ENCODE measurements at places on chromosomes 11 and 22. TPM values are rescaled to one million over a fixed set of nuclear protein-coding genes. Genes with fewer than 3 reads are reported as not detected.

Gene DEFB131B
- total RNA-seq = not detected

- peaks cover 21% of the 10 kb centered on the region for H3K36me3 ChIP-seq
- no peak overlapping the region for H3K27ac ChIP-seq
- no peaks in the 10 kb centered on the region for H3K4me1 ChIP-seq
These were observed 12.9 kb downstream of the ZNF74 start for GRCh38 chr22:20406686-20407408.

DNA sequence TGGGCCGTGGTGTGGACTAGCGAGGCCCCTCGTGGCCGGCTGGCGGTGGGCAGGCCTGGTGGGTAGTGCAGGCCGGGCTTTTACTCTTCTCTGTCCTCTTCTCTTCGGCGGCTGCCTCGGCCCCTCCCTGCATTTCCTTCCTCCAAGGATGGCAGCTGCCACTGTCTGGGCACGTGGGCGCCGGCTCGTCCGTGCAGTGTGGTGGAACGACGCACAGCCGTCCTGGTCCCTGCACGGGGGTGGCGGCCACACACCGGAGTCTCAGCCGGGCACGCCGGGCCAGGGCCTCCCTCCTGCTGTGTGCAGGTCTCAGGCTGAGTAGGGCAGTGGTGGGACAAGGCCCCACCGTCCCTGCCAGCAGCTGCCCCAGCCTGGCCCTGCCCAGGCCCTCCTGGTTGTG, 37.7 kb downstream of the MOB2 start:
- peaks cover 16% of the 10 kb centered on the region for H3K4me1 ChIP-seq
- no peak for DNase-seq
- H3K27me3 ChIP-seq = no peaks in the 10 kb centered on the region
- no peaks in the 10 kb centered on the region for H3K36me3 ChIP-seq
- no peak overlapping the region for H3K27ac ChIP-seq
- H3K4me3 ChIP-seq = no peak overlapping the region

Gene RRM1
- 26.6 TPM for total RNA-seq

DNA sequence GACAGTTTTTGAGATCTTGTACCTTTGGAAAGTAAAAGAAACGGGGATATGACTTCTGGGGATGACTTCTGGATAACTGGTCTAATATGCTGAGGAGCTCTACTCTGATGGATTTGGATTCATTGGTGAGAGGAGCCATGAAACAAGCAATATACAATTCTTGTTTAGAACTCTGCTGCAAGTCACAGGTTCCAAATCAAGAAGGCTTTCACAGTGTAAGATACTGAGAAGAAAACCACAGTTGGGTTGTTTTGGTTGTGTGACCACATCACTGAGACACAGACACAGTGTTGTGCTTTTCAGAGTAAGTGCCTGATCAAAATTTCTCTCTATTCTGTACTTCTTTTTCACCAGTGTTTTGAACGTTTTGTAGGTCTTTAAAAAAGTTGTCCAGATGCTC, 13.1 kb upstream of the UCP2 start:
- no peak for DNase-seq
- H3K36me3 ChIP-seq = no peaks in the 10 kb centered on the region
- no peaks in the 10 kb centered on the region for H3K4me1 ChIP-seq
- H3K27me3 ChIP-seq = no peaks in the 10 kb centered on the region

DNA sequence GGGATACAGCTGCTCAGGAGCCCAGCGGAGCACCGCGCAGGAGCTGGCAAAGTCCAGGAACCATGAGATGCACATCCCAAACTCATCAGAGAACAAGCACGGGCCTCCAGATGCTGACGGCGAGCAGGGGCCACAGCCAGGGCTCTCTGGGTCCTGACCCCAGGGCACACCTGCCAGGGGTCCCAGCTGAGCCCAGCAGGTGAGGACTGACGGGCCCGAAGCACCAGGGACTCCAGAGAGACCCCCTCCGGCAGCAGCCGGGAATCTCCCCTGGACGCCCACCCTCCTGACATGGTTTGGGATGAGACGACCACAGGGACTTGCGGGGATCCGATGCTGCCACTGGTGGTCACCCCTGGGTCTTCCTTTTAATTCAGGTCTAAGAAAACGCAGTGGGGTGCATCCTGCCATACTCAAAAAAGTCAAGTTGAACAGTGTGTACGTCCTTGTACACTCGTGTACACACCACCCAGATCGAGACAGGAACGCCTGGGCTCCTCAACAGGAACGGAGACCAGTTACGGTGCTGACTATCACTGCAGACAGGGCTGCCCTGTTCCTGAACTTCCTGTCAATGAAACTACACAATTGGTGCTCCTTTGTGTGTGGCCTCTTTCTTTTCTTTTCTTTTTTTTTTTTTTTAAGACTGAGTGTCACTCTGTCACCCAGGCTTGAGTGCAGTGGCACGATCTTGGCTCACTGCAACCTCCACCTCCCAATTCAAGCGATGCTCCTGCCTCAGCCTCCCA, 21.9 kb downstream of the TTLL8 start:
- DNase-seq = no peak
- no peaks in the 10 kb centered on the region for H3K36me3 ChIP-seq
- no peaks in the 10 kb centered on the region for H3K4me1 ChIP-seq
- H3K27ac ChIP-seq = no peak overlapping the region

- DNase-seq = no peak
- no peak overlapping the region for H3K27ac ChIP-seq
- no peaks in the 10 kb centered on the region for H3K36me3 ChIP-seq
- no peak overlapping the region for H3K4me3 ChIP-seq
- H3K27me3 ChIP-seq = no peaks in the 10 kb centered on the region
These were observed 20.1 kb downstream of the ST14 start for GRCh38 chr11:130179396-130180306.

Gene OVCH2
- not detected for total RNA-seq

- no peak for DNase-seq
- no peak overlapping the region for H3K4me3 ChIP-seq
- H3K27me3 ChIP-seq = no peaks in the 10 kb centered on the region
- no peak overlapping the region for H3K27ac ChIP-seq
- no peaks in the 10 kb centered on the region for H3K36me3 ChIP-seq
- no peaks in the 10 kb centered on the region for H3K4me1 ChIP-seq
These were observed 936.6 kb downstream of the OPCML start for GRCh38 chr11:132595711-132596134.

Gene GPR83
- 0.40 TPM for total RNA-seq

- no peaks in the 10 kb centered on the region for H3K27me3 ChIP-seq
- DNase-seq = no peak
- H3K36me3 ChIP-seq = no peaks in the 10 kb centered on the region
- peaks cover 9% of the 10 kb centered on the region for H3K4me1 ChIP-seq
These were observed 138.4 kb downstream of the DBX1 start for GRCh38 chr11:20021771-20022362.

GRCh38 chr22:28978158-28978557, 83.5 kb downstream of the C22orf31 start:
- H3K27ac ChIP-seq = peak overlapping the region; percentile 51
- H3K4me1 ChIP-seq = peaks cover 3% of the 10 kb centered on the region
- no peaks in the 10 kb centered on the region for H3K36me3 ChIP-seq
- H3K27me3 ChIP-seq = no peaks in the 10 kb centered on the region
- H3K4me3 ChIP-seq = no peak overlapping the region

DNA sequence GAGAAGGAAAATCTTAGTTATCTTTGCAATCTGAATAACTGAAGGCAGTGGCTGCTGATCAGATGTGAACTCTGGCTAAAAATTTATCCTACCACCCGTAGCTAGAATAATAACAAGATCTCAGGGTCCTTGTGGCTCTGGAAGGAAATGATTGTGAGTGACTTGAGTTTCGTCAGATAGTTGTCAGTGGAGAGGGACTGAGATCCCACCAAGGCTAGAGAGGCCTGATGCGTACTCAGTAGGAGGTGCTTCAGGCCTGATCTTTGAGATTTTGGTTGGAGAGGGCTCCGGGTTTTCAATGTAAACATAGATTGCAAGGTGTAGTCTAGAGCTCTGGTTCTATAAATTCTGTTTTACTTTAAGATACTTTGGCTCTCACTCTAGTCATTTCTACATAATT, 1.4 kb downstream of the MADD start:
- H3K4me1 ChIP-seq = peaks cover 34% of the 10 kb centered on the region
- peak overlapping the region; percentile 72 for H3K4me3 ChIP-seq
- DNase-seq = no peak
- H3K27me3 ChIP-seq = no peaks in the 10 kb centered on the region
- H3K27ac ChIP-seq = peak overlapping the region; percentile 97

Gene KCNQ1
- total RNA-seq = 2.1 TPM

DNA sequence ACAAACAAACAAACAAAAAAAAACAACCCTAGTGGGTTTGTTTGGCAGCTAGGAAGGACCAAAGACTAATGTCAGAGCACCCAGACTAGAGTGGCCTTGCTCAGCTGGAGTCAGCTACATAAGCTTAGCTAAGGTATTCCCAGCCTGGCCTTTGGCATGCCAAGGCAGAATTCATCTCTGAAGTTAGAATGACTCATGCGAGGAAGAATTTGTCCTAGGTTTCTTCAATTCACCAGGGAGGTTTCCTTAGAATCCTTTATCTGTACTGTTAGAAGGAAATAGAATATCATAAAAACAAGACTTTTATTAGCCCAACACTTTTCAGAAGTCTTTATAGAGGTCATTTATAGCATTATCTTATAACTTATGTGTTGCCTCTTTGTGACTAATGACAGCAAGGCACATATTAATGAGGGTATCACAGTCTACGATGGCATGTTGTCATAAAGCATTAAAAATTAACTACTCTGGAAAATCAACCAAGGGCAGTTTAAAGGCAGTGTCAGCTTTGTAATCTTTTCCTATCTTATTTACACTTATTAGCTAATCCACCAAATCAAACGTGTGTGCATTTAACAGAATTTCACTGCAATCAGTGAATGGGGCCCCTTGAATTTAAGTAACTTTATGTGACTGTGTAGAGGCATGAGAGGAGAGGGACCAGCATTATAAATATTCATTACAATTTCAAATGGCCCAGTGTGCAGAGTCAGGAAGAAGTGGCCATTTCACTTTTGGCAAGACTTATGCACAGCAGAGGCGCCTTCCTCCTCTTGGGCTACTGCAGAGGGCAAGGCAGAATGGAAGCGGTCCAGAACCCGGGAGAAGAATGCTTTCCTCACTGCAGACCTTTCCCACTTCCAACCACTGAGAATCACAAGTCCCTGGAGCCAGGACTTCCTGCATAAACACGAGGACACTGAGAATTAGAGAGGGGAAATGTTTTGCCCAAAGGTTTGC, 36.3 kb downstream of the SLC5A1 start:
- H3K27me3 ChIP-seq = no peaks in the 10 kb centered on the region
- DNase-seq = peak; percentile 66
- no peak overlapping the region for H3K27ac ChIP-seq
- H3K4me3 ChIP-seq = no peak overlapping the region
- H3K36me3 ChIP-seq = no peaks in the 10 kb centered on the region

Gene ACRV1
- total RNA-seq = not detected

DNA sequence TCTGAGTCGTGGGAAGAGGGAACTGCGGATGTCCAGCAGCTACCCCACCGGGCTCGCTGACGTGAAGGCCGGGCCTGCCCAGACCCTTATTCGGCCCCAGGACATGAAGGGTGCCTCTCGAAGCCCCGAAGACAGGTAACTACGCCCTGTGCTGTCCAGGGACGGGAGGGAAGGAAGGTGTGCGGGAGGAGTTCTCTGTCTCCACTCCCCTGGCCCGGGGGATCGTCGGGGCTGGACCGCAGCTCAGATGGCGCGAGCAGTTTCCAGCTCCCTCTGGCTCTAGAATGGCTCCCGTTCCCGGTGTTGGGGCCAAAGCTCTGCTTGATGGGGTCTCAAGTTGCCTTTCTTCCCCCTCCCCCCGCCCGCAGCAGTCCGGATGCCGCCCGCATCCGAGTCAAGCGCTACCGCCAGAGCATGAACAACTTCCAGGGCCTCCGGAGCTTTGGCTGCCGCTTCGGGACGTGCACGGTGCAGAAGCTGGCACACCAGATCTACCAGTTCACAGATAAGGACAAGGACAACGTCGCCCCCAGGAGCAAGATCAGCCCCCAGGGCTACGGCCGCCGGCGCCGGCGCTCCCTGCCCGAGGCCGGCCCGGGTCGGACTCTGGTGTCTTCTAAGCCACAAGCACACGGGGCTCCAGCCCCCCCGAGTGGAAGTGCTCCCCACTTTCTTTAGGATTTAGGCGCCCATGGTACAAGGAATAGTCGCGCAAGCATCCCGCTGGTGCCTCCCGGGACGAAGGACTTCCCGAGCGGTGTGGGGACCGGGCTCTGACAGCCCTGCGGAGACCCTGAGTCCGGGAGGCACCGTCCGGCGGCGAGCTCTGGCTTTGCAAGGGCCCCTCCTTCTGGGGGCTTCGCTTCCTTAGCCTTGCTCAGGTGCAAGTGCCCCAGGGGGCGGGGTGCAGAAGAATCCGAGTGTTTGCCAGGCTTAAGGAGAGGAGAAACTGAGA, 1.4 kb downstream of the ADM start:
- H3K27ac ChIP-seq = peak overlapping the region; percentile 94
- H3K27me3 ChIP-seq = peaks cover 5% of the 10 kb centered on the region
- no peaks in the 10 kb centered on the region for H3K36me3 ChIP-seq
- H3K4me3 ChIP-seq = peak overlapping the region; percentile 64

DNA sequence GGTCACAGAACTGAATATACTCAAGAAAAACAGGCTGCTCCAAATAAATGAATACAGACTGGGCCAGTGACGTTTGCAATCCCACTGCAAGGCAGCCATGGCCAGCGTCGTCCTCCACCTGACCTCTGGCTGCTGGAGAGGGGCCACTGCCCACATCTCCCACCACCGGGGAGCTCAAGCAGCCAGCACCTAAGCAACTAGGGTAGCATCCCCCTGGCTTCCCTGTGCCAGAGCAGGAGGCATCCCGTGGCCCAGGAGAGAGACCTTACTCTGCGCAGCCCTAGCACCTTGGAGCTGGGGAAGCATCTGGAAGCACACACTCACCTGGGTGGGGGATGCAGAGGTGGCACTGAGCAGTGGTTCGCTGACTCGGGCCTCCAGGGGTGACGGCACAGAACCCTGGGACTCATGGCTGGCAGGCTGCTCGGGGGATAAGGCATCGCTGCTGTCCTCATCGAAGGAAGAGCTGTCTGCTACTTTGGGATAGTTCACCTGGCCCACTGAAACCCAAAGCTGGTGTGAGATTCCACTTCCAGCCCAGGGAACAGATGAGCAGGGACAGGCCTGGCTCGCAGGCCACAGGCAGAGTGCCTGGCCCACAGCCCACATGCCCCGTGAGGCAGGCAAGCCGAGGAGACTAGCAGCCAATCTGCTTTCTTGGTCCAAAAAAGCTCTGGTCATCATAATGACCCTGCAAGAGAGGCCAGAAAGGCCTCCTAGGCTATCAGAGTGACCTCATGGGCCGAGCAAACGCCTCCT, 53.7 kb downstream of the SGSM3 start:
- peaks cover 97% of the 10 kb centered on the region for H3K36me3 ChIP-seq
- no peak overlapping the region for H3K4me3 ChIP-seq
- no peak for DNase-seq
- no peak overlapping the region for H3K27ac ChIP-seq

Gene FXYD2
- total RNA-seq = 0.52 TPM

GRCh38 chr22:28413612-28414399, 265.8 kb downstream of the TTC28 start:
- no peaks in the 10 kb centered on the region for H3K36me3 ChIP-seq
- H3K4me3 ChIP-seq = no peak overlapping the region
- peak overlapping the region; percentile 30 for H3K27ac ChIP-seq
- no peaks in the 10 kb centered on the region for H3K27me3 ChIP-seq

- no peak for DNase-seq
- H3K27ac ChIP-seq = no peak overlapping the region
- H3K27me3 ChIP-seq = no peaks in the 10 kb centered on the region
- no peaks in the 10 kb centered on the region for H3K36me3 ChIP-seq
These were observed 23.4 kb downstream of the LRRC55 start for GRCh38 chr11:57205041-57205641.

All from esophagus muscularis mucosa (tissue), 4 donors.